HFF-Myc (cell line): ENCODE measurements at places on chromosomes 4 and X.

GRCh38 chr4:45317276-45317675, 590.9 kb upstream of the GNPDA2 start:
- DNase-seq: no peak

- DNase-seq: no peak
Observed at GRCh38 chr4:113524505-113525186, 236.9 kb downstream of the CAMK2D start.

- DNase-seq: no peak
Observed at GRCh38 chr4:166078383-166078782, 205.3 kb downstream of the TLL1 start.

DNA sequence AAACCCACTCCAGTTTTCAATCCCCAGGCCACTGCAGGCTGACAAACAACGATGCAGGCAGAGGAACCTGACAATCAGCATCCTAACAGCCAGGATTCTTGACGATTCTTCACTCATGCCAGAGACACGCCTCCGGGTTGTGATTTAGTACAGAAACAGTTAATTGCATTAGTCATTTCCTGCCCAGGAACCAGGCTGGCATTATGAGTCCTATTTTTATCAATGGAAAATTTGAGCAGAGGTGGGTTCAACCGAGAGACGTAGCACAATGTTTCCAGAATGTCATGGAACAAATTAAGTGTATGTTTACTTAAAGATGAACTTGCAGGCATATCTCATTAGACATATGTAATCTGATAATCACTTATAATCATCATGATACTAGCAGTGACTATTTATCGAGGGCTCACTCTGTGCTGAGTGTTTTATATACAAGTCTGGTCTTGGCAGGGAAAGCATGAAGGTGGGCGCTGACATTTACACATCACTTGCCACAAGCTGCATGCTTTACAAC, 159.7 kb downstream of the NSUN7 start:
- peak; percentile 73 for DNase-seq

DNA sequence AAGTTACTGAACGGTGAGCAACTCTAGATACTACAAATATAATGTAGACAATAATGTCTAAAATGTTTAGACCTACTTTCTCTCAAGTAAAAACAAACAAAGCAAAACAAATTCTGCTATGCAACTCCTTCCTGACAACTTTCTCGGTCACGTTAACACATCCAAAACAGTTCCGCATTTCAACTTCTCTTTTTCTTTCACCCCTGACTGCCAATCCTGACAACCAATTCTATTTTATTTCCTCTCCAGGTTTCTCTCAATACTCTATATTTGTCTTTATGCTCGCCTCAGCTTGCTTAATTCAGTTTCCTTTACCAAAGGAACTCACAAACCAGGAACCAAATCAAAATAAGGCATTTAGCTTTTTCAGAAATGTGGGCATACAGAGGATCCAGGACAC, 513.0 kb downstream of the FSTL5 start:
- no peak for DNase-seq

DNA sequence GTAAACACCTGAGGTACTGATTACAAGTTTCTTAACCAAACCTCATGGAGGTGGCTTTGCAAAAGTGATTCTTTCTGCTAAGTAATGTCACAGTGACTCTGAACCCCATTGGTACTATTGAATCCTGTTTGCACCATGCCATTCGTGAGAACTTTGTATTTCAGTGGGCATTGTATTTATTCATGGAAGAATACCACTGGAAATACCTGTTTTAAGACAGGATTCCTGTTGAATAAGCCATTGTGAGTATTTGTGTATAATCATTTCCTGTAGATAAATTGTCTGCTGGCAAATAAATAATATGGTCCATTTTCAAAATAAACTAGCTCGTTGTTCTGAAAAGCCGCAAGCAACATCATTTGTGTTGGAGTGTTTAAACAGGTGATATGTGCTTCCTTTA, 136.4 kb upstream of the GUCY1A1 start:
- DNase-seq: no peak

DNA sequence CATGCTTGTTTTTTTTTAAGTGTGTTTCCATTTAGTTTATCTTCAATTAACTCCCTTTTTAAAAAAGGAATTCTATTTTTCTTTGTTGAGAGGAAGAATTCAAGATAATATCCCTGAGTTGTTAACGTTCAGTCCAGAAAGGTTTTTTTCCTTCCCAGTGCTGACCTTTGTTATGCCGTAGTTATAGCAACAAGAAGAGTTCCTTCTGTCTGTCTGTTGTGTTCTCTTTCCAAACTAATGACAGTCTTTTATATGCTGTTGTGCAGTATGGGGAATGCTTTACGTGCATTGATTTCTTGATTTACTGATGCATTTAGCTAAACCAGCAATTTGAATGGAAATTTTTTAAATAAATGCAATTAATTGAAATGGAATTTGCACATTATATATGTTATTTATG, 6.6 kb upstream of the CXXC4 start:
- DNase-seq: no peak

DNA sequence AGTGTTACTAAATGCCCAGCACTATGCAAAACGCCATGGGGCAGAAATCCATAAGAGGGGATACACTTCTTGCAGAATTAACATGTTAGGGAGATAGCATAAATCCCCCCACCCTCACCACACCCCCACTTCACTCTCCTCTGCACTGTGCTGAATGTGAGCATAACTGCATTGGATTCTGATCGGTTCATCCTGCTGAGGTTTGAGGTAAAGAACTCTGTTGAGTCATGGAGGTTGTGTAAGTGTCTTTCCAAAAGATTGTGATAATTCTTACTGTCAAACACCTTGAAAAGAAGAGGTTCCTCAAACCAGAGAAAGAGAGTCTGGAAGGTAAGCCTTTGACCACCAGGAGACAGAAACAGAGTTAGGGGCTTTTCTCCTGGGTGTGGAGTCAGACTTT, 43.6 kb downstream of the RBM47 start:
- DNase-seq: no peak

DNA sequence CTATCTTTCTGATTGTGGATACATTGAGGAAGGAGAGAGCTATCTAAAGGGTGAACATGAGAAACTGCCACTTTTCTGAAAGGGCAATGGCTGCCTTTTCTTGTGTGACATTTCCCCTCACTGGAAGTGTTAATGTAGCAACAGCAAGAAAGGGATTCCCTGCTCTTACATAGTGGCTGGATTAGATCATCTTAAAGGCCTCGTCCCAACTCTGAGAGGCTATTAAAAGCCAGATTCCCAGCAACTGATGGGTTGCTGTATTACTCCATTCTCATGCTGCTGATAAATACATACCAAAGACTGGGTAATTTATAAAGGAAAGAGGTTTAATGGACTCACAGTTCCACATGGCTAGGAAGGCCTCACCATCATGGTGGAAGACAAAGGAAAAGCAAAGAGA, 33.7 kb upstream of the ADH7 start:
- DNase-seq: no peak

DNA sequence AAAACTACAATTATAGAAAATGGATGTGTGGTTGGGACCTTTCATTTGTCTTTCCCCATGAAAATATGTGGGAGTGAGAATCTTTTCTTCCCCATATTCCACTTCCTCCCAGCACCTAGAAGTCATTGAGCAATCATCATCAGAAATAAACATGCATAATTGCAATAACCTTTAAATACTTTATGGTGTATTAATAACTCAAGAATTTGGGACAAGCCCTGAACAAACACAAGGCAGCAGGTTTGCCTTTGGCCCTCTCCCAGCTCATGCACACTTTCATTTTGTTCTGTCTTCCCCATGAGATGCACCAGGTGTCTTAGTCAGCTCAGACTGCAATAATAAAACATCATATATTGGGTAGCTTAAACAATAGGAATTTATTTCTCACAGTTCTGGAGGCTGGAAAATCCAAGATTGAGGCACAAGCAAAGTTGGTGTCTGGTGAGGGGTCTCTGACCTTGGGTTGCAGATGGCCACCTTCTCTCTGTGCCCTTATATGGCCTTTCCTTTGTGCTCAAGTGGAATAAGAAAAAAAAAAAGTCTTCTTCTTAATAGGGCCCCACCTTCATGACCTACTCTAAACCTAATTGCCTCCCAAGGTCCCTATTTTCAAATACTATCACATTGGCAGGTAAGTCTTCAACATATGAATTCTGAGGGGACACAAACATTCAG, 34.7 kb upstream of the TMEM184C start:
- no peak for DNase-seq

DNA sequence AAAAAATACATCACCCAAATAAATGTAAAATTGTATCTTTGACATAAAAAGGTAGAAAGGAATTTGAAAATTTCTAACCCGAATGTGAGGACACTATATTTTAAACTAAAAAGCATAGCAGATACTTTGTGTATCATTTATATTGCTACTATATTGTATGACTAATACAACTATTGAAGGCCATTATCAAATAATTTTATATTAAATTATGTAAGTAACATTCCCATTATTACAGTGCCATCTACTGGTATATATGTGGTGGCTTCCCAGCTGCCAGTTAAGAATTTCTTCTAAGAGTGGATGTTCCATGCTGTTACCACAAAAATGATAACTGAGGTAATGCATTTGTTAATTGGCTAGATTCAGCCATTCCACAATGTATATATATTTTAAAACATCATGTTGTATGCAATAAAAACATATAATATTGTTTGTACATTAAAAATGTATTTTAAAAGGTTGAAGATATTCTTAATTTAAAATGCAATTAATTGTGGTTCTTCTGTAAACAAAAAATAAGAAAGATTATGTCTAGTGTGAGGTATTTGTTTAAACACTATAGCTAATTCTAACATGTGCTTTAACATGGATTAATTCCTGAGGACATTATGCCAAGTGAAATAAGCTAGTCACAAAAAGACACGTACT, 65.3 kb downstream of the EGF start:
- DNase-seq: no peak

- no peak for DNase-seq
Observed at GRCh38 chr4:165834116-165834515, 38.9 kb upstream of the TLL1 start.

- DNase-seq: no peak
Observed at GRCh38 chr4:100098681-100099080, 91.6 kb downstream of the DDIT4L start.

DNA sequence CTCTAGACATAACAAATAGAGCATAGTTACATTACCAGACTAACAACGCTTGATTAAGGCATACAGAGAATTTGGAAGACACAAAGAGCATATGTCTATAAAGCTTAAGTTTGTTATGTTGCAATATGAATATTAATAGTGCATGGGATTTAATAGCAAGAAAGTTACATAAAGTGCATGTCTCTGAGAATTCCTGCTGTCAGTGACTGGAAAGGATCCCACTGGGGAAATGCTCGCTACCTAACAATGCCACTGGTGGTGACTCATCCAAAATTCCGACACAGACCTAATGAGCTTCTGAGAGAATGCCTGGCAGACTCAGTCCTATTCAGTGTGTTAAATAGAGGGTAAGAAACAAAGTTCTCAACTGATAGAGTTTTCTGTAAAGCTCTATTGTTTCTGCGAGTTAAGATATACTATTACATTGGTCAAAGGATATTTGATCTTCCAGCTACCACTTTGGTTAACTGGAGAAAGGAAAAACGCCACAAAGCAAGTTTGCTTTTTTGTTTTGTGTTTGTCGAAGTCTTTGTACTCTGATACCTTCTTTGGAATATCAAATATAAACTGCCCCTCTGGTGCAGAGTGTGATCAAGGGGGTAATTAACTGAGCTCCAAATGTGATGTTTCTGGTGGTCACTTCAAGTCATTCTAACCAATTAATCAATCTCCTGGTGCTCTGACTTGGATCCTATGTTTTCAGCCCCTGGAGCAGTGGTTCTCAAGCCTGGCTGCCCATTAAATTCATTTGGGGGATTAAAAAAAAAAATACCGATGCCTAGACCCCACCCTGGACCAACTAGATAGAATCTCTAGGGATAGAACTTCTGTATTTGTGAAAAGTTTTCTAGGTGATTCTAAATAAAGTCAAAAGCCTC, 107.9 kb downstream of the PALLD start:
- no peak for DNase-seq

DNA sequence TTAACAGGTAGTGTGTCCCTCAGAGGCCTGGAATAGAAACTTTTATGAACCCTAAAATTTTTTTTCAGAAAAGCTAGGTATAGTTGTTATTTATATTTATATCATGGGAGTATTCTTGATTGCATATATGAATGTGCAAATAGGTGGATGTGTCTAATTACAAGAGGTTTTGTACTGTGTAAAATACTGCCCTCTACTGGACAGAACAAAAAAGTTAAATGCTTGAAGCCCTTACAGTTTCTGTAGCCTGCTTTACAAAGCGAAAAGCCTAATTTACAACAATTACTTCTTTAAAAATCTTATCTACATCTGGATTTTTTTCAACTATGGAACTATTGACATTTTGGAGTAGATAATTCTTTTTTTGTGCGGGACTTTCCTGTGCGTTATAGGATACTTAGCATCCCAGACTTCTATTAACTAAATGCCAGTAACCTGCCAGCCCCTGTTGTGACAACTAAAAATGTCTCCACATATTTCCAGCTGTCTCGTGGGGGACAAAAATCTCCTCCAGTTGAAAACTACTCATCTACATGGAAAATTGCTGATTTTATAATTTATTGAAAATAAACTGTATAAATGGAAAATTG, 35.1 kb downstream of the ENPEP start:
- DNase-seq: no peak

DNA sequence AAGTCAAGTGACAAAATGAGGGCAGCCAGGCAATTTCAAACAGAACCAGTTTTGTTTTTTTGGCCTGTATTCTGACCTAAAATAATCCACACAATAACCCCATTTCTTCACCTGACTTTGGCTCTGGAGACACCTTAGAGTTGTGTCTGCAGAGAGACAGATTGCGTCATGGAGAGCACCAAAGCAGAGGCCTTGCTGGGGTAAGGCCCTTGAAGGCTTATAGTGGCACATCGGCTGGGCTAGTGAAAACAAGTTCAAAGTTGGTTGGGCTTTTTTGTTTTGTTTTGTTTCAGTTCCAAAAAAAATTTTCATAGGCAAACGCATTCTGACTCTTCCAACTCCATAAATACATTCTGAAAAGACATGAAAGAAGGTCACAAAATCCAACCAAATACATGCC, 34.4 kb downstream of the PARM1 start:
- no peak for DNase-seq

GRCh38 chr4:184453365-184454160, 20.8 kb downstream of the IRF2 start:
- peak; percentile 58 for DNase-seq

DNA sequence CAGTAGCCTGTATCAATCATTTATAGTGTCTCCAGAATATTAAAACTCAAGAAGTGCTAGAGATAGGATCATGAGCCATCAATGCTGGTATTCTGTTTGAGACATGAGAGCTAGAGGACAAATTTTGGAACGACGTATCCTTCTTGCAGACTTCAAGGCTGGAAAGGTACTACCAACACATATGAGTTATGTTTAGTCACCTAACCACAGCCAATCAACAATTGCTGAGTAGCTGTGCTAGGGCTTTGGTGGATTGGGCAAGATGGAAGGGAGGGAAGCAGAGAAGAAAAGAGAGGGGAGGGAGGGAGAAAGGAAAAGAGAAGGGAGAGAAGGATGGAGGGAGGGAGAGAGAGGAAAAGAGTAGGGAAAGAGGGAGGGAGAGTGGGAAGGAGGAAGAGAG, 21.6 kb upstream of the RAI2 start:
- DNase-seq: no peak

DNA sequence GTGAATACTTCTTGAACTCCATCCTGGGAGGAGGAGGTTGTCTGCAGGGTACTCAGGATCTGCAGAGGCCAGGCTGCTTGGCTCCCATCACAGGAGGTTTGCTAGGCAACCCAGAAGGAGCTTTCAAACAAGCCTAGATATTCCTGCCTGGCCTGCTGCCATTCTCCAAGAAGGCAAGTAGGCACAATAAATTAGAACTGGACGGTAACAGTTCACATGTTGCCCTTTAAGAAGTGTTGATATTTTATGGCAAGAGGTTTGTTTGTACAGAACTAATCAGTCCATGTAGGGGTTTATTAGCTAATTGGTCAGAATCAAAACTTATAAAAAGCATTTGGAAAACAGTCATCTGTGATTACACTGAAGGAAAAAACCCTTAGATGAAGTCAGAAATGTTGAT, 39.3 kb downstream of the SYNPO2 start:
- DNase-seq: no peak
